ENCODE measurements at places on chromosomes 1 and 21.
A peak's percentile ranks its signal among the peaks of the same experiment; 100 is the strongest.

DNA sequence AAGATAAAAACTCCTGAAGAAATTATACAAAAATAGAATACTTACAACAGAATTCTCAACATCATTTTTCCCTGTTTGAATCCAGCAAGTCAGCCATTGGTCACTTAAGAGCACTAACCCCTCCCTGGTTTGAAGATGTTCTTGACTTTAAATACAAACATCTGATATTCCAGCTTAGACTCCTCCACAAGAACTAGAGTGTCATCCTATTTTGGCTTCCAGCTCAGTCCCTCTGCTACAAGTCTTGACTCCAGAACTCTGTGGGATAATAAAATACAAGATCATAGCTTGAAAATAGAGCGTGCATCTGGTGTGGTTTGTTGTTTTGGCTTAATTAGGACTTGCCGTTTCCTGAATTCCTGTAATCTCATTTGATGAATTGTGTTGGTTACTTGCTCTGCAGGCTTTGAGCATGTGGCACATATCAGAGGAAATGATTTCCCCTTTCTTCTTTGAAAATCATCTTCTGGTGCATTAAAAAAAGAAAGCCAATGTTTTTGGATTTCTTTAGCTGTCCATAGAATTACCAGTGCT, 63.7 kb upstream of the DPT start:
- no peak for DNase-seq

DNA sequence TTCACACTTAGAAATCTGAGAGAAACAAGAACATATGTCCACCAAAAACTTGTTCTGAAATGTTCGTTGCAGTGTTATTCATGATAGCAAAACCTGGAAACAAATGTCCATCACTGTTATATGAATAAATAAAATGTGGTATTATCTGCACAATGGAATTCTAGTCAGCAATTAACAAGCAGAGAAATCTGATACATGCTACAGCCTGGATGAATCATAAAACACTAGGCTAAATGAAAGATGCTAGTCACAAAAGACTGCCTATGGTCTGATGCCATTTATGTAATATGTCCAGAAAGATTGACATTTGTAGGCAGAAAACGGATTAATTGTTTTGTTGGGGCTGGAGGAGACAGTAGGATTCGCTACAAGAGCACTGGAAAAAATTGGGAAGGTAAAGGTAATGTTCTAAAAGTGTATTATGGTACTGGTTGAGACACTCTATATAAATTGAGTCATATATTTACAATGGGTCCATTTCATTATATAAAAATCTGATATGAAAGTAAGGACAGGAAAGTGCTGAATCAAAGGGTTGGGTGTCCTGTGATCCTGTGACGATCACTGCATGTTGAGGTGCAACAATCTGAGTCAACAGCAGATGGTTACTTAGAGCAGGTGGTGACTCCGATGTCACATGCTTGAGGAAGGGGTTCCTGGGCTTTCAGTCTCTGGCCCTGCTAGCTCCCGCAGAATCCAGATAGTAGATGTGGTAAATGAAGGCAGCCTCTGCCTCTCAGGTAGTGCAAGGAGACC, 102.1 kb upstream of the NBPF4 start:
- no peak for DNase-seq

- peak; percentile 89 for DNase-seq
Observed at GRCh38 chr1:153963030-153963849, at the start of gene SLC39A1. SLC39A1 (minus strand) TSS chr1:153963537; CDS start chr1:153962715, 822 bp downstream.

DNA sequence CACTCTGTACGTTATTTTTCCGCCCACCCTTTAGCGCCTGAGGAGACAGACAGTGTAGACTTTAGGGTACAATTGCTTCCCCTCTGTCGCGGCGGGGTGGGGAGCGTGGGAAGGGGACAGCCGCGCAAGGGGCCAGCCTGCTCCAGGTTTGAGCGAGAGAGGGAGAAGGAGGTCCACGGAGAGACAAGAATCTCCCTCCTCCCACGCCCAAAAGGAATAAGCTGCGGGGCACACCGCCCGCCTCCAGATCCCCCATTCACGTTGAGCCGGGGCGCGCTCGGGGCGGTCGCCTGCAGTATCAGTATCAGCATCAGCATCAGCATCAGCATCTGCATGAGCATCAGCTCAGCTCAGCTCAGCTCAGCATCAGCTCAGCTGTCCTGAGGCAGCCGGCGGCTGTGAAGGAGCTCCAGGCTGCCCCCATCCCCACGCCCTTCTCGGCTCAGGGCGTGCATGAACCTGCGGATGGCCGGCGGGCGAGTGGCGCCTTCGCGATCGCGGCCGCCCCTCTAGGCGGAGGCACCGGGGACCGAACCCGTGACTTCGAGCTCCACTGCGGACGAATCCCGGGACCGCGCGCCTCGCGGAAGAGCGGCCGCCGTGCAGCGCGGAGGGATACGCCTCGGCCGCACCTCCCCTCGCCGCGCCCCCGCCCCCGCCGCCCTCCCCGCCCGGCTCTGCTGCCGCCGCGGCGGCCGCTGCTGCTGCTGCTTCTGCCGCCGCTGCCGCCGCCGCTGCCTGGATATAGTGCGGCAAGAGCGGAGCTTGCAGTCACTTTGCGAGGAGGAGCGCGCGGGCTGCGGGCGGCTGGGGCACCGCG, at the start of gene NCAM2:
Gene NCAM2, plus strand, starts transcription at position 774 of the 820 bp plus-strand sequence.
- peak; percentile 15 for DNase-seq

DNA sequence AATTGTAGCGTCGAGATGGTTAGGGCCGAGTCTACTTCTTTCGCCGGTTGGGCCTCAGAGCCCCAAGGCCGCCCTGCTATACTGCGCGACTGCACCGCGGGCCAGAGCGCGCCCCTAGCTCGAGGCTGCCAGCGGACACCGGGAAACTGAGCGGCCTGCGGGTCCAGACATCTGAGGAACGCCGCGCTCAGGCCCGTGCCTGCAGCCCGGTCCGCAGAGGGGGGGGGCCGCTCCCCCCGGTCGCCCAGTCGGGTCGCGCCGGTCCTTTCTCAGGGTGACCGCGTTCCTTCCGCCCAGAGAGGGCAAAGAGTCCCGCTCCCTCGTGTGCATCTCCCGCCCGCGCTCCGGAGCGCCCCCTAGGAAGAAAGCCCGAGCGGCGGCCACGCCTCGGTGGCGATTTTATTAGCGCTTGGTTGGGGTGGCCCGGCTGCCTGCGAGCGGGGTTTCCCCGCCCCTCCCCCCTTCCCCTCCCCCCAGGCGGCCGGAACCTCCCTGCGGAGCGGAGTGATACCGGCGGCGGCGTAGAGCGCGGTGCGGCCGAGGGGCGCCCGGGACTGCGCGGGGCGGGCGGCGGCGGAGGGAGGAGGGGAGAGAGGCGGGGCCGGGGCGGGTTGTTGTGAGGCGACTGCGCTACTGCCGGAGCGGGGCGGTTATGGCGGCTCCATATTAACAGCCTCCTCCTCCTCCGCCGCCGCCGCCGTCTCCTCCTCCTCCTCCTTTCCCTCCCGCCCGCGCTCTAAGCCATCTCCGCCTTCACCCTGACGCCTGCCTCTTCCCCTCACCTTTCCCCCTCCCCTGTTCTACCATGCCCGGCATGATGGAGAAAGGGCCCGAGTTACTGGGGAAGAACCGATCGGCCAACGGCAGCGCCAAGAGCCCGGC, at the start of gene RCOR3:
Gene RCOR3, plus strand, starts transcription at position 611 of the 882 bp plus-strand sequence. Its CDS starts 195 bp downstream, at position 806.
- peak; percentile 87 for DNase-seq

- no peak for DNase-seq
Observed at GRCh38 chr1:55974714-55975441, 604.5 kb downstream of the PLPP3 start.

DNA sequence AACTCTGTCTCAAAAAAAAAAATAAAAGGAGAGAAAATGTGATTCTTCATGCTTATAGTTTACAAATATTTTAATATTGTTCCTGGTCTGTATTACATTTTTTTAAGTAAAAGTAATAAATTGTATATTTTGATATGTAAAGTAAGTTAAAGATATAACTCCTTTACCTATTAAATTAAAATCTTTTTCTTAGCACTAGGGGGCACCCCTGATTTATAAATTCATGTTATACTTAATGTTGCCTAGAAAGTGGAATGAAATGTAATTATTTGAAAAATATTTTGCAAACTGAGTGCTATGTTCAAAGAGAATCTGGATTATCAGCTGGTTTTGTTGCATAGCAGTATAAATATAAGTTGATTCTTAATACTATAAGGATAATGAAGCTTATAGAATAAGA, 49.2 kb downstream of the RALGPS2 start:
- DNase-seq, result no peak

- DNase-seq, result no peak
Observed at GRCh38 chr1:35454616-35455015, 102.6 kb downstream of the KIAA0319L start.

- DNase-seq, result no peak
Observed at GRCh38 chr1:50416150-50416527, 7.1 kb downstream of the DMRTA2 start.

DNA sequence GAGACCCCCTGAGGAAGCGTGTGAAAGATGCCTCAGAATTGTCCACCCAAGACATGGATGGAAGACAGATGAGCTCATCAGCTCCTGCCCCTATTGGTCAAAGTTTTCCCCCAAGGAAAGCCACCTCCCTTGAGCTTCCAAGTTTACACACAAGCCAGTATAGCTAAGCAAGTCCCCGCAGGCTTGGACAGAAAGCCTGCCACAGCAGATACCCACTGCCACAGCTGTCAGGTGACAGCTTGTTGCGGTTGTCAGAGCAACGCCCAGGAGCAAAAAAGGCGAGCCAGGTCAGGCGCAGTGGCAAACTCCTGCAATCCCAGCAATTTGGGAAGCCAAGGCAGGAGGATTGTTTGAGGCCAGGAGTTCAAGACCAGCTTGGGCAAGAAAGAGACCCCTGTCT, 60.9 kb upstream of the IFNAR2 start:
- DNase-seq, result no peak

DNA sequence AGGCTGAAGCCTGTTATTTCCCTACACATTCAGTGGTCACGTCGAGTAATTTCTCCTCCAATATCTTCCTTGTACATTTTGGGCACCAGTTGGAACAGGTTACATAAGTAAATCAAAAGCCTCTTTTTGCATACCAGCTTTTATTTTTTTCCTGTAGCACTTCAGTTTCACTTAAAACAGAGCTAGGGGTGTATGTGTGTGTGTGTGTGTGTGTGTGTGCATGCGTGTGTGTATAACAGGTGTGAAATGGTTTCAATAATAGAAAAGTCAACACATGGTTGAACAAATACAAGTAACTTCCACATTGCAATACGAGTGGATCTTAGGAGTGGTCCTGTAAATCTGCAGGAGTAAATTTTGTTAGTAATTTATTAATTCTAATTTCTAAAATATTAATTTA, 3.0 kb upstream of the MAN1A2 start:
- no peak for DNase-seq

GRCh38 chr1:85321237-85321964, 45.0 kb upstream of the BCL10 start:
- DNase-seq, result no peak

GRCh38 chr1:175504875-175505555, 238.4 kb downstream of the TNR start:
- DNase-seq, result no peak

DNA sequence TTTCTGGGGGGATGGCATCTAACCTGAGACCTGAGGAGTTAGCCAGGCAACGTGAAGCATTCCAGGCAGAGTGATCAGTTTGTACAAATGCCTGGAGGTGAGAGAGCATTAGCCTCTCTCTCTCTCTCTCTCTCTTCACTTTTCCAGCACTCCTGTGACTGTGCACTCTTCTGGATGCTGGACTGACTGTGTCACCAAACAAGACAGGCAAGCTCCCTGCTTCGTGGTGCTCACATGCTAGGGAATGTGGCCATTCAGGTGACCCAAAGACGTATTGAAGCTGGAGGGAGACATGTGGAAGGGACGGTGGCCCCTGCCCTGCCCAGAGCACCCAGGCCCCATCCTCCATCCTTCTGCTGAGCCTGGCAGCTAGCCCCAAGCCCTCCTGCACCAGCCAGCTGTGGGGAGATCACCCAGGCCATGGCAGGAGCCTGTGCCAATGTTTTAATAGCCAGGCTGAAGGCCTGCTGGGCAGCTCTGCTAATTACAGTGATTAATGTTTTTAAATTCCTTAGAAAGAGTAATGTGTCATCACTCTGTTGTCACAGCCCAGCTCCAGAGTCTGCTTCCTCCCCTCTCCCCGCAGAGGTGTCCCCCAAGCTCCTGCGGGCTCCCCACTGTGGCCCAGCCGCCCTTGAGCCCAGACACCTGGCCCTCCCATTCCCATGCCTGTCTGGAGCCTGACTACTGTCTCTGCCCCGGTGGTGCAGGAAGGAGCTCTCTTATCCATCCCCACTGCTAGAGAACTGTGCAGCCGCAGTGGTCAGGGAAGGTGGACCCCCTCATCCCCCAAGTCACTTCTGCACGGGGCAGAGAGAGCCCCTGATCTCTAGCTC, 48.9 kb downstream of the UBIAD1 start:
- DNase-seq, result no peak

DNA sequence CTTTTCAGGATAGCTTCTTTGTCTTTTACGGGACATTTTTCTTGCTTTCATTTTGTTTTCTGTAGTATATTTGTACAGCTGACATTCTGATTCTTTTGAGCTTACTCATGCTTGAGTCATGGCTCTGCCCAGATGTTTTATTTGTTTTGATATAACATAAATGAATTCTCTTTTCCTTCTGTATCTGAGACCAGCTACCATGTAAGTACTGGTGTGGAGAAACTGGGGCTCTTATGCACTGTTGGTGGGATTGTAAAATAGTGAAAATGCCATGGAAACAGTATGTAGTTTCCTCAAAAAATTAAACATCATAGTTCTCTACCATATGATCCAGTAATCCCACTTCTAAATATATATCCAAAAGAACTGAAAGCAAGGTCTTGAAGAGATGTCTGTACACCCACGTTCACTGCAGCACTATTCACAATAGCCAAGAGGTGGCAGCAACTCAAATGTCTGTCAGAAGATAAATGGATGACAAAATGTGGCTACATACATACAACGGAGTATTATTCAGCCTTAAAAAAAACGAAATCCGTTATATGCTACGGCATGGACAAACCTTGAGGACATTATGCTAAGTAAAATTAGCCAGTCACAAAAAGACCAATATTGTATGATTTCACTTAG, 61.4 kb downstream of the EIF2B3 start:
- DNase-seq, result no peak

- no peak for DNase-seq
Observed at GRCh38 chr1:210374600-210374953, 45.9 kb downstream of the HHAT start.

GRCh38 chr1:203366476-203366875, 15.6 kb upstream of the FMOD start:
- DNase-seq, result no peak

- no peak for DNase-seq
Observed at GRCh38 chr1:9239622-9240401, 5.2 kb downstream of the H6PD start.

- peak; percentile 85 for DNase-seq
Observed at GRCh38 chr1:202164271-202165037, 4.1 kb upstream of the PTPN7 start.

- DNase-seq, result no peak
Observed at GRCh38 chr1:166789286-166789685, 50.0 kb upstream of the POGK start.

- no peak for DNase-seq
Observed at GRCh38 chr1:156898161-156898566, 4.6 kb downstream of the PEAR1 start.

Measured in germinal center (tissue), 1 donor.